ENCODE measurements at places on chromosomes 7 and 10.

DNA sequence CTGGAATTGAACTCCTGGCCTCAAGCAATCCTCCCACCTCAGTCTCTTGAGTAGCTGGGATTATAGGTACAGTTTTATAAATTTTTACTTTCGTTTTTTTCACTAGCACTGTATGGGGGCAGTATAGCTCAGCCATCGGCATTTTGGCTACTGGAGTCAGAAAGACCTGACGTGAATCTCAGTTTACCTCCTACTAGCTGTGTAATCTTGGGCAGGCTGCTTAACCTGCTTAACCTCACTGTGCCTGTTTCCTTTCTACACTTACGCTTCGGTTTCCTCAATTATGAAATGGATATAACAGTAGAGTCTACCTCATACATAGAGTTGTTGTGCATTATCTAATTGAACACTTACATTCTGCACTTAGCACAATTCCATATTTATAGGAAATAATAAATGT is 16.7 kb downstream of the STN1 start:
- DNase-seq, result no peak

GRCh38 chr7:37284805-37285231 is 163.8 kb downstream of the ELMO1 start:
- DNase-seq, result no peak

DNA sequence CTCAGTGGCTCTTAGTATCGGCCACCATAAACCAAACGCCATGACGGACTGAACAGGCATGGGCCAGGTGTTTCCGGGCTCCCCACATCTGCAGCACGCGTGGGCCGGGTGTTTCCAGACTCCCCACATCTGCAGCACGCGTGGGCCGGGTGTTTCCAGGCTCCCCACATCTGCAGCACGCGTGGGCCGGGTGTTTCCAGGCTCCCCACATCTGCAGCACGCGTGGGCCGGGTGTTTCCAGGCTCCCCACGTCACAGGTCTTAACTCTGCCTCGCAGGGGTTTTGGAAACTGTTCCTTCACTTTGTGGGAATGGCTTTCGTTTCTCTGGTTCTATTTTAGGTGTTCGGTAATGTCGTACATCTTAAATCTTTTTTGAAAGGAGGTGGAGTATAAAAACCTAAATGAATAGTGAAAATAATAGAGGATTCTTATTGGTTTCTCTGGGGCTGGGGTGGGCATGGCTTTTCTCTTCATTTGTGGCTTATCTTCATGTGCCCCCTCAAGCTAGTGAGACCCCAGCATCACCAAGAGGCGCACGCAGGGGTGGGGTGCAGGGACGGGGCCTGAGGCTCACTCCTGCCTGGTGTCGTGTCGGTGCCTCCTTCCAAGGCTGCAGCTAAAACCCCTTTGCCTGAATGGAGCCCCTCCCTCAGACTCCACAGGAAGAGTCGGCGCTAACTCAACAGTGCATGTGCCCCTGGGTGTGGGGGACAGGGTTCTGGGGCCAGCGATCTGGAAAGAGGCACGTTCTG is 126.3 kb downstream of the WDR37 start:
- no peak for DNase-seq

DNA sequence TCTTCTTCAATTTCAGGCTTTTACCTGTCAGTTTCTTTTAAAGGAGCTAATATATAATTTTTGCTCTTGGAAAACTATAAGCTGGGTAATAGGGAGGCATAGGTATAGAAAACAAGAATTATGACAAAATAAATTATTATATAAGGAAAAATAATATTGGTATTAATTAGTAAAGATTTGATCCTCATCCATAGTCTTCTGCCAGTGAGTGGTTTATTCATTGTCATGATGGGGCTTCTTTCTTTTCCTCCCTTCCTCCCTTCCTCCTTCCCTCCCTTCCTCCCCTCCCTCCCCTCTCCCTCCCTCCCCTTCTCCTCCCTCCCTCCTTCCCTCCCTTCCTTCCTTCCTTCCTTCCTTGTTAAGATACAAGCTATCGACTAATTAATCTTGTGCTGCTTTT is 698.6 kb downstream of the SORCS3 start:
- no peak for DNase-seq

DNA sequence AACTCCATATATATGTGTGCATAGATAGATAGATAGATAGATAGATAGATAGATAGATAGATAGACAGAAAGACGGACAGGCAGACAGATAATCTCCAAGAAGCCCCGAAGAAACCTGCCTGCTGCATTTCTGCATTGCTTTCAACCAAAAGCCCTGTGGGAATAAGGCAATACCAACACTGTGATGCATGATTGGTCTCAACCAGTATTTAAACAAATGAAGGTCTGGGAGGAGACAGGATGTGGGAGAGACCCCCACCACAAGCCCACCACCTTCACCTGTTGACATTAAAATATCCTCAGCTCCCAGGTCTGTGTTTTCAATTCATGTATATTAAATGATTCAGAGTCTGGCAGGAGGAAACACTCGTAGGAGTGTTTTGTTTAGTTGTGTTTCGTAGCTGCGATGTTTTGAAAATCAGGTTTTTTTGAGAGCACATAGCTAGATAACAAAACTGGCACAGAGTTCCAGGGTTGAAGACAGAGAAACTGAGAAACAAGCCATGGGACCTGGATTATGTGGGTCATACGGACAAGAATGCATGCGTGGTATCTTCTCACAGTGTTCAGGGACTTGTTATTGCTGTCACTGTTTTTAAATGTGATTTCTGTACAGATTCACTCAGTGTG is 200.7 kb upstream of the AHR start:
- DNase-seq, result no peak

- DNase-seq, result no peak
Measured at GRCh38 chr10:128087884-128088709, 38.1 kb downstream of the MKI67 start.

- no peak for DNase-seq
Measured at GRCh38 chr7:103704701-103705100, 258.7 kb upstream of the SLC26A5 start.

- DNase-seq, result no peak
Measured at GRCh38 chr10:63210611-63211196, 77.6 kb downstream of the NRBF2 start.

DNA sequence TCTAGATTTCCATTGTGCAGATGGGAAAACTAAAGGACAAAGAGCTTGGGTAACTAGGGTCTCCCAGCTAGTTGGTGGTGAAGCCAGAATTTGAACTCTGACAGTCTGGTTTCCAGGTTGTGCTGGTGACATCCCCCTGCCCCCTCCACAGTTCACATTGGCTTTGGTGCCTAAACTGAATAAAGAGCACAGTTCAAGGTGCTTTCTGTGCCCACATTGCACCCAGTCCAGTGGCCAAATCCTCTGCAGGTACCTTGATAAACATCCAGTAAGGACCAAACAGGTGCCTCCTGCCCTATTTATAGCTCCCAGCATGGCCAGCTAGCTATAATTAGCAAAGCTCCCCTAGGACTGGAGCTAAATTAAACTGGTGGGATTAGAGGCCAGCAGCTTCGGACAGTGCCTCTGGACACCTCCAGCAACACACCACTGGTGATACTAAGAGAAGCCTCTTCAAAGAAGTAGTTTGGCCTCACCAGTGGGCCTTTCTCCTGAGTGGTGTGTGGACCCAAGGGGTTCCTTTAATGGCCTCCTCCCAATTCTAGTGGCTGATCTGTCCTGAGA is 59.9 kb downstream of the KCNMA1 start:
- DNase-seq, result no peak

DNA sequence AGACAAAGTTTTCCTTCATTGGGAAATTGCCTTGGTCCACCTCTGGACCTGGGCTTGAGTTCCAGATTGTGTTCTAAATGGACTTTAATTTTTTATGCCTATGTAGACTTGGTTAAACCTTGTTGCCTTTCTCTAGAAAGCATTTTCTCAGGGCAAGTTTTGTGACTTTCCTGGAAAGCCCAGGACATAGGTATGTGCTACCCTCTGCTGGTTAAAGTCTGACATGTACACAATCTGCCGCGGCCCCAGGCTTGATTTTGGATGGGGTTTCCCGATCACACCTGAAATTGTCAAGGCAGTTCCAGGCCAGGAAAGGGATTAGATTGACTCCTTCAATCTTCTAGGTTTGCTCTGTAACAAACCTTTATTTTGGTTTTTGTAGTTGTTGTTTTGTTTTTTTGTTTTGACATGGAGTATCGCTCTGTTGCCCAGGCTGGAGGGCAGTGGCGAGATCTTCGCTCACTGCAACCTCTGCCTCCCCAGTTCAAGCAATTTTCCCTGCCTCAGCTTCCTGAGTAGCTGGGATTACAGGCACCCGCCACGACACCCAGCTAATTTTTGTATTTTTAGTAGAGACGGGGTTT is 14.1 kb upstream of the AKR1B10 start:
- peak; percentile 15 for DNase-seq

GRCh38 chr7:125746510-125746909 is 816.9 kb upstream of the POT1 start:
- no peak for DNase-seq

GRCh38 chr7:15370441-15370840 is 191.4 kb downstream of the AGMO start:
- no peak for DNase-seq

DNA sequence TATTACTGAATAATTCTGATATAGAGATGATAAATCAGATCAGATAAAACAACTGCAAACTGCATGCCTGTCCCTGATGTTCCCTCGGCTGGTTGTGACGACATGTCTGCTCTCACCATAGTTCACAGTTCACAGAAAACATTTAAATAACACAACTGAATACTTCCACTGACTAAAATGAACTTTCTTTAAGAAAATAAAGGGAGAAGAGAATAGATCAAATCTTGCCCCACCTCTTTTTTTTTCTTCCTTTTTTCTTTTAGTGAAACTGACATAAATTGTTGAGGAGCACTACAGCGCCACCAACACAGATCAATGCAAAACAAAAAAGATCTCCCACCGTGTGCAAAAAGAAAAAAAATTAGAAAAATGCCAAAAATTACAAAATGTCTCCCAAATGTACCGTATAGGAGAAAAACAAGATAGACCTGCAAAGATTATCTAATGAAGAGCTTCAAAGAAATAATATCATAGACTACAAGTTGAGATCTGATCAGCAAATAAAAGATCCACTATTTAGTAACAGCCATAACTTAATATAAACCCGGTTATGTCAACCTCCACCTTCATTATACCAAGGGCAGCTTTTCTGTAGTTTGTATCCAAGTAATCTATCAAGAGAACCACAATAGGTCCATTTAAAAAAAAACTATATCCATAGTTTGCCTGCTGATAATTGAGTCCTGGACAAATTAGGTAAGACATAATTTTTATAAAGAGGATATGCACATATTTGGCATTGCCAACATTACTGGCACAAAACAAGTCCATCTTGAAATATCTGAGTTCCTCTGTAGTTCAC is 30.7 kb upstream of the EPC1 start:
- peak; percentile 34 for DNase-seq

GRCh38 chr7:8063706-8064297 is 95.2 kb downstream of the GLCCI1 start:
- DNase-seq, result no peak

- DNase-seq, result no peak
Measured at GRCh38 chr10:60096761-60097513, 190.6 kb upstream of the CCDC6 start.

- DNase-seq, result no peak
Measured at GRCh38 chr7:39688611-39689480, 65.5 kb downstream of the RALA start.

GRCh38 chr7:147774461-147774860 is 816.1 kb upstream of the C7orf33 start:
- DNase-seq, result no peak

- DNase-seq, result no peak
Measured at GRCh38 chr7:22811746-22812280, 10.8 kb downstream of the TOMM7 start.

GRCh38 chr10:52217531-52217930 is 96.5 kb upstream of the DKK1 start:
- DNase-seq, result no peak

- no peak for DNase-seq
Measured at GRCh38 chr7:122515404-122515803, 183.5 kb downstream of the RNF133 start.

DNA sequence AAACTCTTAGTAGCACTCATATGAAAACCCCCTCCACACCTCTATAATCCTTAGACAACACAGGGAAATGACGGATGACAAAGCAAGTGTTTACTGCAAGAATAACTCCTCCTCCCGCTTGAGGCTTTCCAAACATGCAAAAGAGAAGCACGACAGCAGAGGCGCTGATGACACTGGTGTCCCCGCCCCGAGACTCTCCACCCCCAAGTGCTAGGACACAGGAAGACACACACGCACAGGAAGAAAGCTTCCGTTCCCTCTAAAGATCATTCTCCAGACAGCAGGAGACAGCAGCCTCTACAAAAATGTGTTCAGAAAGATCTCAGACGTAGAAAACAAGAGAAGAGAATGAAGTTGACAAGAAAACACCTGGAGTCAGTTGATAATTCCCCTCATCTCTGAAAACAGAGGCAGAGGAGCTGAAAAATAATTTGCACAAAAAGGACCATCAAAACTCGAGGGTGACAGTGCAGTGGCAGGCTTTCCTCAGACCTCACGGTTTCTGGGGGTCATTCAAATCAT is 90.2 kb downstream of the DLG5 start:
- peak; percentile 87 for DNase-seq

- no peak for DNase-seq
Measured at GRCh38 chr10:101968940-101969321, 87.0 kb downstream of the ARMH3 start.
